ENCODE measurements at places on chromosomes 5 and 9. TPM values are rescaled to one million over a fixed set of nuclear protein-coding genes. Genes with fewer than 3 reads are reported as not detected.

The MYOZ3 gene
- 0.24 TPM for polyA plus RNA-seq

The PCDHGA6 gene
- 2.4 TPM for polyA plus RNA-seq

DNA sequence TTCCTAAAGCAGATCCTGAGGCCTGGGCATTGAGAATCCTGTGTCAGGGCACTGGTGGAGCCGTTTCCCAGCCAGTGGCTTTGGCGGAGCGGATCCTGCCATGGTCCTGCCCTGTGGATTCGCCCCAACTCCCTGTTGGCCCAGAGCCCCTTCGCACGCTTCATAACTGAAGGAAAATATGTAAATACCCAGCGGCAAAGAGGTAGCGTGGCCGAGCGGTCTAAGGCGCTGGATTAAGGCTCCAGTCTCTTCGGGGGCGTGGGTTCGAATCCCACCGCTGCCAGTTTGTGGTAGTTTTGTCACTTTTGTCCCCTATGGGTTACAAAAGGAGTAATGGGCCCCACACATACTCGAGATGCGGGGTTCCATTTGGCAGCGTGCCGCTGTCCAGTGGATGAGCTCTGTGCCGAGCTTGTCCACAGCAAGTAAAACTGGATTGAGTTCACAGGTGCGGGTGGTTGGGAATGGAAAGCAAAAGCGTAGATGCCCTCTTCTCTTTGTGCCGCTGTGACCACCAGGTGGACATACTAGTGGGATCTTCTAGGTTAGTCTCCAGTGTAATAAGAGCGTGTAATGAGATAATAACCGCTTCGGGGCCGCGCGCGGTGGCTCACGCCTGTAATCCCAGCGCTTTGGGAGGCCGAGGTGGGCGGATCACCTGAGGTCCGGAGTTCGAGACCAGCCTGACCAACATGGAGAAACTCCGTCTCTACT is 17.3 kb downstream of the TRIM7 start:
- DNase-seq = peak; percentile 59

The DEPDC1B gene
- polyA plus RNA-seq = 10.4 TPM

DNA sequence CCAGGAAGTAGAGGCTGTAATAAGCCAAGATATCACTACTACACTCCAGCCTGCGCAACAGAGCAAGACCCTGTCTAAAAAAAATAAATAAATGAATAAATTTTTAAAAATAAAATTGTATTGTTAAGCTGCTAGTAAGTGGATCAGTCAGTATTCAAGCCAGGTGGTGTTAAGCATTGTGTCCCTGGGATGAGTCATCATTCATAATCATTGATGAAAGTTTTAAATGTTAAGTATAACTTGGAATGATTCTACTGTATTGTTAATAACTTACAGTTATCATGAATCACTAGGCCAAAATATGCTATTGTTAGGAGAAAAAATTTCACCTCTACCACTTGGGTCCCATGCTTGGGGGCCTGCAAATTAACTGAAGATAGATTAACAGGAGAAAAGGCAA is 38.2 kb downstream of the MED10 start:
- no peak for DNase-seq

DNA sequence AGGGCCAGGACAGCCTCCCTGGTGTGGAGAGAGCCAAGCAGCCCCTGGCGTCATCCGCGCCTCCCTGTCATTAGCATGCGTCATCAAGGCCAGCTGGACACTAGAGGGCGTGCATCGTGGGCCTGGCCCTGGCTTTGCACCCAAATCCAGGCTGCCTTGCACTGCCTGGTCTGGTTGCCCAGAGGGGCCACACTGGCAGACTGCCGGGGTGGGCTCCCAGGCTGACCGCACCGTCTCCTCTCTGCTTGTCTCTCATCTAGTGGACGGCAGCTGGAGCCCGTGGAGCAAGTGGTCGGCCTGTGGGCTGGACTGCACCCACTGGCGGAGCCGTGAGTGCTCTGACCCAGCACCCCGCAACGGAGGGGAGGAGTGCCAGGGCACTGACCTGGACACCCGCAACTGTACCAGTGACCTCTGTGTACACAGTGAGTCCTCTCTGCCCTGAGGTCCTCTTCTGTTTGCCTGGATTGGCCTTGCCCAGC is 29.0 kb downstream of the HK3 start:
- no peak for DNase-seq

DNA sequence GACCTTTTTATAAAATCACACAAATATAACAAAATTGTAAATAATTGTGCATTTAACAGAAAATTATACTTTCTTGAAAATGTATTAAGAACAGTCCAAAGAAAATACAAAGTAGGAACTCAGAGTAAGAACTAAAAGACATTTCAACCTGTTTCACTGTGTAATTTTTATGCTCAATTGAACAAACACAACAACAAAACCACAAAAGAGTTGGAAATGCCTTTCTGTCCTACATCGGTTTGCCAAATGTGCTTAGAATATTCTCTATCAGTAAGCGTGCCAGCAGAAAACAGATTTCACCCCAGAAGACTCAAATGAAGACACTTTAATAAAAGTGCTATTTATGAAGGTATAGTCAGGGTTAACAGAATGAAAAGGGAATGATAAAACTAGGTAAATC is 592.1 kb downstream of the PRELID2 start:
- DNase-seq = peak; percentile 26

GRCh38 chr5:146877783-146878475 is 628 bp downstream of the PPP2R2B start:
- DNase-seq = peak; percentile 78

GRCh38 chr5:132267931-132268768 is 10.7 kb downstream of the PDLIM4 start:
- peak; percentile 14 for DNase-seq

GRCh38 chr5:54671111-54671531 is 153.6 kb downstream of the SNX18 start:
- DNase-seq = no peak

DNA sequence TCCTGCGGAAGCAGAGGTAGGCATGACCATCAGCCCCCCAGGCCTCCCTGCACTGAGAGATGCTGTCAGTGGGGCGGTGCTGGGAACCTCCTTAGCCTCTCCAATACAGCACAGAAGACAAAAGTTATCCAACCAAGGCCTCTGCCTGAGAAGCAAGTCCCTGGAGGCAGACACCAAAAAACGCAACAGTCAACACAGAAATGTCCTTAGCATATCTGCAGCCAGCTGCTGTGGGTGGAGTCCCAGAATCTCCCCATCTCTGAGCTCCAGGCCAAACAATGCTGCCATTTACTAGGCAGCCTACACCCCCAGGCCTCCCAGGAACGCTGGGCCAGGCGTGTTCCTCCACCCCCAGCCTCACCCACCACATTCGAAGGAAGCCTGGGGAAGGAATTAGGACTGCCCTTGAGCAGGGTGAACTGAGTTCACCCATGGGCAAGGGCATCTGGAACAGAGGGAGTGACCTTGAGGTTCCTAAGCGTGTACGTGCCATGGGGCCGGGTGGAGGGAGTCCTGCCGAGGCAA is 43.7 kb downstream of the STK10 start:
- DNase-seq = no peak

DNA sequence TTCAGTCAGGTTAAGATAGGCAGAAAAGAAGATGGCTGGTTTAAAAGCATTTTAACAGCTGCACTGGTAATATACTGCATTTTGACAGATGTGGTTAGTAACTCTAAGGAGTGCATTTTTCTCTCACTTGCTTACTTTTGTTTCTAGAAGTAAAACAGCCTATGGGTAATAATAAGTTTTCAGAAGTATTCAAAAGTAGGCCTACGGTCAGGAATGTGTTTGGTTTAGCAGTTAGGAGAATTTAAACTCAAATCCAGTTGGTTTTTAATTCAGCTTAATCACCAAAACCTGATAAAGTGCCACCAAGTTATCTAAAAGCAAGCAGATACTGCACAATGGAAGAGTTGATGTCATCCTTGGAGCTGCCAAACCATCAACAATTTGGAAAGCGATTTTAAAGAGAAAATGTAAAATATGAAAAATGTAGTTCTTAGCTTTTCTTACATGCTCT is 160.3 kb downstream of the ARSB start:
- DNase-seq = peak; percentile 64

- DNase-seq = no peak
Observed at GRCh38 chr5:68325065-68325580, 109.6 kb downstream of the PIK3R1 start.

DNA sequence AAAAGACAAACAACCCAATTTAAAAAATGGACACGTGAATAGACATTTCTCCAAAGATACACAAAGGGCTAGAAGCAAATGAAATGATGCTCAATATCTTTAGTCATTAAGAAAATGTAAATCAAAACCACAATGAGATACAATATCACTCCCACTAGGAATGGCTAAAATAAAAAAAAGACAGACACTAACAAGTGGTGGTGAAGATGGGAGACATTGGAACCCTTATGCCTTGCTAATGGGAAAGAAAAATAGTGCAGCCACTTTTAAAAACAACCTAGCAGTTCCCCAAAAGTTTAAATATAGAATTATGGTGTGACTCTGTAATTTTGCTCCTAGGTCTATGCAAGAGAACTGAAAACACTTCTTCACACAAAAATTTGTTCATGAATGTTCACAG is 40.7 kb downstream of the SH3TC2 start:
- DNase-seq = no peak

DNA sequence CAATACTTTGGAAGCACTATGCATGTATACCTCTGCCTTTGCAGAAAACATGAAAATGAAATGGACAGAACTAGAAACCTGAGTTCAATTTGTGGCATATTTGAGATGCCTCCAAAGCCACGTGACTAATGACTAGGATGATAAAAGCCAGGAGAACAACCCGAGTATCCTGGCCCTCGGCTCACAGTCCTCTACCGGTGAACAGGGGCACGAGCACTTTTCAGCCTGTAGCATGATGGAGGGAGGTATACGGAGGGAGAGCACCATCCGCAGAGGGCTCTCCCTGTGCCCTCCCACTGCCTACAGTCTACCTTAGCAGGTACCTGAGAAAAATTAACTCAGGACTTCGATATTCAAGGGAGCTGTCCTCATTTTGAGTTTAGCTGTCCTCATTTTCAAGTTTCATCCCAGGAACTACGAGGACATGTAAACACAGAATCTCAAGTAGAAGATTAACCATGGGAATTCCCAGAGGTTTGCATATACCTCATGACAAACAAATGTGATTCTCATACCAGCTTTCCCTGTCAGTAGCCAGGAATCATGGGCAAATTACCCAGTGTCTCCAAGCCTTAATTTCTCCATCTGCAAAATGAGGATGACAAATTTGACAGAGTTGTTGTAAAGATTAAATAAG is 249.3 kb downstream of the DNAH5 start:
- no peak for DNase-seq

GRCh38 chr9:131781069-131781468 is 41.2 kb upstream of the RAPGEF1 start:
- no peak for DNase-seq

GRCh38 chr5:145056800-145057199 is 778.3 kb downstream of the PRELID2 start:
- no peak for DNase-seq

The N4BP3 gene
- polyA plus RNA-seq = 8.8 TPM

DNA sequence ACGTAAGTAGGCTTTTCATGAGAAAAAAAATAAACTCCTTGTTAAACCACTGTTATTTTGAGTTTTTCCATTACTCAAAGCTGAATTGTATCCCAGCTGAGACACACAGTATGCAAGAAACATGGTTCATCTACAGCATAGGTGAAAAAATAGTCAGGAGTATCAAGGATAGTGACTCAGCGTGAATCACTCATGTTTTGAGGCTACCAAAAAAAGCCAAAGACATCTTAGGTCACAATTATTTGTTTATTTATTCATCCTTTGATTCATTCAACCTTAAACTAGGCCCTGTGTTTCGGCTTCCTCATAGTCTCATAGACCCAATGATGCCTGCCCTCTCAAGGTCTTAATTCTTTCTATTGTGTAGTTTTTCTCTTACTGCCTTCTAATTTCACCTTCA is 32.9 kb upstream of the STX17 start:
- no peak for DNase-seq

The CEL gene
- polyA plus RNA-seq = 0.92 TPM

GRCh38 chr9:120490888-120491595 is 88.9 kb downstream of the CDK5RAP2 start:
- DNase-seq = no peak

The HAPLN1 gene
- 0.39 TPM for polyA plus RNA-seq

- no peak for DNase-seq
Observed at GRCh38 chr9:127209948-127210640, 54.5 kb upstream of the GARNL3 start.

DNA sequence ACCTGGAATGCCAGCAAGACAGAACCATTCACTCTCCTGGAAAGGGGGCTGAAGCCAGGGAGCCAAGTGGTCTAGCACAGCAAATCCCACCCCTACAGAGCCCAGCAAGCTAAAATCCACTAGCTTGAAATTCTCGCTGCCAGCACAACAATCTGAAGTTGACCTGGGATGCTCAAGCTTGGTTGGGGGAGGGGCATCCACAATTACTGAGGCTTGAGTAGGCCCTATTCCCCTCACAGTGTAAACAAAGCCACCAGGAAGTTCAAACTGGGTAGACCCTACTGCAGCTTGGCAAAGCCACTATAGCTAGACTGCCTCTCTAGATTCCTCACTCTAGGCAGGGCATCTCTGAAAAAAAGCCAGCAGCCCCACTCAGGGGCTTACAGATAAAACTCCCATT is 17.3 kb downstream of the RIGI start:
- DNase-seq = no peak

DNA sequence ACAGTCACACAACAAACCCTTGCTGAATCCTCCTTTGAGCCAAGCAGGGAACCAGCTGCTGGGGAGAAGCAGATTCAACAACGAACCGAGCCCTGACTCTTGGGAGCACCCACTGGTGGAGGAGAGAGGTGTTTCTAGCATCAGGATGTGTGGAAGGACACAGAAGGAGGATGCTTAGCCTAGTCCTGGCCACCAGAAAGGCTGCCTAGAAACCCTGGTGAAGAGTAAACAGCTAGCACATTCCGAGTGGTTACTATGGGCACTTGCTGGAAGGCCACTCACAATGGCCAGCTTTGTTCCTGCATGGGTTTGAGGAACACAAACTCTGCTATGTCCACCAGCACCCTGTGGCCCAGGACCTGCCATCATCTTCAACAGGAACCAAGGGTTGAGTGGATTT is 1.8 kb downstream of the TIFAB start:
- DNase-seq = peak; percentile 29

DNA sequence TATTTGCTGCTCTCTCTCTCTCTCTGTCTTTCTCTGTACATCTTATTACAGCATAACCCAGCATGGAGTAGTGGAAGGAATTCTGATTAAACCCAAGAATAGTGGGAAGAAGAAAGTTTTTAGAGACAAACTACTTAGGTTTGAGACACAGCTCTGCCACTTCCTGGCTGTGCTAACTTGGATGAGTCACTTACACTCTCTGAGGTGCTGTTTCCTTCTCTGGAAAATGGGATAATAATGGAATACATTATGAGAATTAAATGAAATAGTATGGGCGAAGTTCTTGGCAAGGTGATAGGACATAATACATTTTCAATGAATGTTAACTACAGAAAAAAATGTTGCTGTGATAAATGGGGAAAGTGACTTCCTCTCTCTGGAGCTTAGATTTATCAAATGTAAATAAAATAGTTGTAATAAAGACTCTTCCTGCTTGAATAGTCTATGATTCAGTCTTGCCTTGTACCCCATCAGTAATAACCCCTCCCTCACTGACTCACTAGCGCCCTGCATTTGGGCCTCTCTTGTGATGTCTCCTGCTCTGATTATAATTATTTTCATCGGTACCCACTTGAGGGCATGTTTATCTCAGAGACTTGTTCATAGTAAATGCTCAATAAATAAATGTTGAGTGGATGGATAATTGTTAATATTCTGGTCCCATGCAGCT is 27.6 kb downstream of the KIF4B start:
- DNase-seq = no peak
